ENCODE measurements at places on chromosomes 6 and 20.

- DNase-seq = no peak
Observed at GRCh38 chr20:1800180-1800579, 95.0 kb upstream of the SIRPA start.

GRCh38 chr20:30922129-30922528 is 335.3 kb upstream of the DEFB115 start:
- DNase-seq = no peak

DNA sequence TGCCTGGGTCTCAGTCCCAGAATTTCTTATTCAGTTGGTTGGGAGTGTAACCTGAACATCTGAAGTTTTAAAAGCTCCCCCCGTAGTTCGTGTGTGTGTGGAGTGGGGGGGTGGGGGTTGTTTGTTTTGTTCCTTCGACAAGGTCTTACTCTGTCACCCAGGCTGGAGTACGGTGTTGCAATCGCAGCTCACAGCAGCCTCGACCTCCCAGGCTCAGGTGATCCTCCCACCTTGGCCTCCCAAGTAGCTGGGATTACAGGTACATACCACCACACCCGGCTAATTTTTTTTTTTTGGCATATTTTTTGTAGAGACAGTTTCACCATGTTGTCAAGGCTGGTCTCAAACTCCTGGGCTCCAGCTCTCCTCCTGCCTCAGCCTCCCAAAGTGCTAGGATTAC is 3.1 kb downstream of the CCM2L start:
- DNase-seq = no peak

GRCh38 chr6:4603856-4604369 is 172.3 kb upstream of the CDYL start:
- DNase-seq = no peak

GRCh38 chr20:60286764-60287163 is 328.5 kb downstream of the CDH26 start:
- no peak for DNase-seq

DNA sequence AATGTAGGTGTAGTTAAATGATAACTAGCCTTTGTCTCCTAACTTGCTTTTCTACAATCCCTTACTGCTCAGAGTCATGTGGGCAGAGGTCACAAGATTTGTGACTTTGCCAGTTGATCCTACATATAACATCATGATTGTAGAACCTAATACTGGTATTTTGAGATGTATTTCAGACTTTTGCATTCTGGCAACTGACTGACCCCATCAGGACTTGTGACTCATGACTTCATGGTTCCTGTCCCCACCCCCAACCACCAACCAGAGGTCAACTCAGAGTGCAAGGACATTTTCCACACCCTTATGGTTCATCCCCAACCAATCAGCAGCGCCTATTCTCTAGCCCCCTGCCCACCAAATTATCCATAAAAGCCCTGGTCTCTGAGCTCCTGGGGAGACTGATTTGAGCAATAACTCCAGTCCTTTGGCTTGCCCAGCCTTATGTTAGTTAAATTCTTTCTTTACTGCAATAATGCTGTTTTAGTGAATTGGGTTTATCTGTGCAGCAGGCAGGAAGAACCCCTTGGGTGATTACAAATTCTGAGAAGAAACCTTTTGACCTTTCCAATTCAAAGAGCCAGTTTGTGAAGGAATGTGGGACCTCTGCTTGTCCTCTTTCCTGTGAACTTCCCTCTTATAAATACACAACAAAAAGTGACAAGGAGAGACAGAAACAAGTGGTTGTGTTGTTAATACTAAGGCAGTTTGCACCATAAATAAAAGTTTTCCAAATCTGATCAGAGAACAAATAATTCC is 588.7 kb downstream of the UTRN start:
- no peak for DNase-seq

DNA sequence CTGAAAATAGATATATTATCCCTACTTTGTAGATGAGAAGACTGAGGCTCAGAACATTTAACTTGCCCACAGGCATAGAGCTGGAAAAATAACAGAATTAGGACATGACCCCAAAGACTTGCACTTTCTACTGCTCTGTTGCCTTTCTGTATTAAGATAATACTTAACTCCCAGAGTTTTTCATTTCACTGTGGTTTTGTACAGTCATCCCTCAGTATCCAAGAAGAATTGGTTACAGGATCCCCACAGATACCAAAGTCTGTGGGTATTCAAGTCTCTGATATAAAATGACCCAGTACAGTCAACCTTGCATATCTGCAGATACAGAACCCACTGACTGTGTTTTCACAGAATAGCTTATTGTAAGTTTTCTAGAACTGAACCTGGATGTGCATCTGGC is 16.8 kb downstream of the MRS2 start:
- DNase-seq = no peak

DNA sequence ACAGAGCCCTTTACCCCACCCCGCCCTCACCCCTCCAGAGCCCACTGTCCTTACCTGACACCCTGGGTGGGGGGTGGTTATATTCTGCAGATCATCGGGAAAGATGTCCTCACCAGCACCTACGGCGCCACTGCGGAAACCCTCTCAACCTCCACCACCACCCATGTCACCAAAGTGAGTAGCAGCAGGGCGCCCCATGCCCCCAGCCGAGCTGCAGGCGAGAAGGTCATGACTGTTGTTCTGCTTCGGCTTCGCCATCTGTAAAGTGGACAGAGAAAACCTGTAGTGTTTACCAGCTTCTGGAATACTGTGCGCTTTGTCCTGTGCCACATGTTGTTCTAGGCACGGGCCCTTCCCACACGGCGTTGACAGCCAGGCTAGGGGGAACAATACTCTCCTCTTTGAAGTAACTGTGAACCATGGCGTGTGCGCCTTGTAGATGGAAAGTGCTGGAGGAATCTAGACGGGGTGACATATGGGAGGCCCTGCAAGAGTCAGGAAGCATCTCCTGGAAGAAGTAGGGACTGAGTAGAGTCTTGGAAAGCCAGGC is 16.5 kb upstream of the AAR2 start:
- no peak for DNase-seq

DNA sequence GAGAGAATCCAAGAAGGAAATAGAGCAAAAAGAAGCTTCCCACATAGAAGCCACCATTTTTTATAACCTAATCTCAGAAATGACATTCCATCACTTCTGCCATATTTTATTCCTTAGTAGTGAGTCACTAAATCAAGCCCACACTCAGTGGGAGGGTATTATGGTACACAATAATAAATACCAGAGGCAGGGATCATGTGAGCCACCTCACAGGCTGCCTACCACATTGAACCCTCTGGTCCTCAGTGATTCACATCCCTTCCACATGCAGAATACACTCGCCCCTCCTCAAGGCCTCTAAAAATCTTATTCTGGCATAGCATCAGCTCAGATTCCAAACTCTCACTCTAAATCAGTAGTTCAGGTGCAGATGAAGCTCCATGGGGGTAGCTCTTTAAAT is 49.4 kb downstream of the TMC2 start:
- peak; percentile 19 for DNase-seq

GRCh38 chr20:19022118-19022575 is 190.3 kb upstream of the SLC24A3 start:
- no peak for DNase-seq

GRCh38 chr6:117933471-117933870 is 26.4 kb downstream of the SLC35F1 start:
- no peak for DNase-seq

GRCh38 chr6:115190534-115190933 is 847.7 kb upstream of the HS3ST5 start:
- no peak for DNase-seq

DNA sequence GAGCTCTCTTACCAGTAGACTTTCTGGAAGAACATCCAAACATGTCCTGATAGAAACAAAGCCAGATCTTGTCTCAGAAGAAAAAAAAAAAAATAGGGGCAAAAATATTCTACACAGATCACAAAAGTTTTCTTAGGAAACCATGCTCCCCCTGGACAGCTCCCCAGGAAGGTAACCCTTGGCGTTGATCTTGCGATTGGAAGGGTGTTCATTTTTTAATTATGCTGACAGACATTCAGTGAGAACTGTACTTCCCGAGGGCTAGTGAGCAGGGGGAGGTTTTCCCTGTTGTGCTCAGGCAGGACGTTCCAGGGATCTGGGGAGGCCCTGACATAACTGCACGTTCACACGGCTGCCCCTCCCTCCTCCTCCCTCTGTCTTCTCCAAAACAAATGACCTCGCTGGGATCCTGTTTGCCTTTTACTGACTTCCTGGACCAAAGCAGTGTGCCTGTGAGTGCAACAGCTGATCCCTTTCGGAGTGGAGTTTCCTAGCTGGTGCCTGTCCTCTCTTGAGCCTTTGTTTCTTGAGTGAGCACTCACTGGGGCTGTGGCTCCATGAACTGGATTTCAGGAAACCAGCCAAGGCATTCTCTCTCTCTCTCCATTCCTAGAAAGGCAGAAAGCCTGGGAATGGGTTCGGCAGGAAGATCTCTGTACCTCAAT is 46.7 kb downstream of the MARCKS start:
- DNase-seq = no peak

- no peak for DNase-seq
Observed at GRCh38 chr6:82277686-82278085, 30.1 kb upstream of the IBTK start.

GRCh38 chr6:130018292-130018743 is at the start of gene L3MBTL3:
L3MBTL3 (plus strand) TSS chr6:130018581; CDS start chr6:130042700, 24,119 bp downstream.
- peak; percentile 62 for DNase-seq

DNA sequence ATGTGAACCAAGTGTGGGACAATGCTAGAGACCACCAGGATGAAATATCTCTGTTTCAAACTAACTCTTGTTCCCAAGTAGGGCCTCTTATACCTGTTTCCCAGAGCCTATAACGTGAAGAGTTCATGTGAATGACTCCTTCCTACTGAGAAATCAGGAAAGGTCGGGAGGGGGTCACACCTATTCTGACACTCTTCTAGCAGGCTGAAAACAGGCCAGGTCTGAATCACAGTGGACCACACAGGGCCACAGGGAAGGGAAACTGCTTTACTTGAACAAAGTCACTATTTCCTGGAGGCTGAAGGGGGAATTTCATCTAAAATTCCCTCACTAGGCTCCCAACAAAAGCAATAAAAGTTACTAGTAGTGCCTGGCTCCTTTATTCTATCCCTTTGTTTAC is 88.4 kb upstream of the BMP2 start:
- no peak for DNase-seq

DNA sequence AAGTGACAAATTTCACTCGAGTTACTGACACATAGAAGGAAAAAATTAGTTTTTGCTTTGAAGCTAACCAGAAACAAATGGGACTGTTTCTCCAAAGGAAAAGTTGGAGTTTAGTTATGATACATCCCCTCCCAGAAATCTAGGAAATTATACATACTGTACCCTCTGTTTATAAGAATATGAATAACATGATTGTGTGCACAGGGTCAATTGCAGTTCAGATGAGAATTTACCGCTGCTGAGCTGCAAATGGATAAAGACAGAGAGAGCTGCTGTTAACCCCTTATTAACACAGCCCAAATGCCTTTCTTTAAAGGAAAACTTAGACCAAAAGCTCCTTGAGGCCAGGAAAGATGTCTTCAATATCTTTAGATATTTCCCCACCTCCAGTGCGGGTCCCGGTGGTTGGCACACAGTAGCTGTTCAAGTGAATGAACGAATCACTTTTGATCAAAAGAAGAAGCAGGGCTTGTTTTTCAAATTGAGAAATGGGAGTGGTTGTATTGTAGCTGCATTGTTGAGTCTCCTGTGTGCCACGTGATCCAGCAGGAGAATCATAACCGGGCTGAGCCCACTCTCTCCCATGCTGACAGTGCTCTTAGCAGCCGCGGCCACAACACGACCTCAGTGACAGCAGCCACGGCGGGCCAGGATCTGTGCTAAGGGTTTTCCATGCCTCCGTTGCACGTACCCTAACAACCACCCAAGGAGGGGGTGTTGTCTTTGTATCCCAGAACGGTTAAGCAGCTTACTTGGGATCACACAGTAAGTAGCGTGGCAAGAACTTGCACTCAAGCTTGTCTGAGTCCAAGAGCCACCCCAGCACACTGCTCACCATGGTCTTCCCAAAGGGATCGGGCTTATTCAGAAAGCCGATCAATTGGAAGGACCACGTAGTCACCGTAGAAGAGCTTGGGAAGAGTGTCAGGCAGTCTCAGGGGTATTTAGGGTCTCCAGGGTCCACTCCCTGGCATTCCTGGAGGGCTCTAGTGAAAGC is 53.5 kb upstream of the BMP6 start:
- DNase-seq = no peak

GRCh38 chr6:149140137-149140909 is 177.2 kb upstream of the TAB2 start:
- no peak for DNase-seq

GRCh38 chr6:147392917-147393625 is 115.4 kb upstream of the SAMD5 start:
- no peak for DNase-seq

GRCh38 chr20:4604580-4604979 is 117.1 kb upstream of the PRND start:
- DNase-seq = no peak

DNA sequence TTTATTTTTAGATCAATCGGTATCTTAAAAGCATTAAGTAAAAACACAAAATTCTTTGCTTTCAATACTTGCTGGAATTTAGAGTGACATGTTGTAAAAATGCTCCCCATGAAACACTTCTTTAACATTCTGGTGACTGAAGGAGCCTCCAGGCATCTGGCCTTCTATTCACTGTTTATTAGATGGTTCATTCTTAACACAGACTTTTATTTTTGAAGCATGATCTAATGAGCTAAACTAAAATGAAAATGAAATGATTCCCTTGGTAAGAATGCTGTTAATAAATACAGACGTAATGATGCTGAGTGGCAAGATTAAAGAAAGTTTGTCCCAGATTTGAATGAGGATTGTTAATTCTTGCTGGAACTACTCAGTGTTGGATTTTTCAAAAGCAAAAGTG is 698.4 kb downstream of the TENT5A start:
- DNase-seq = no peak

- no peak for DNase-seq
Observed at GRCh38 chr20:58072695-58073671, 155.5 kb downstream of the ANKRD60 start.

- DNase-seq = no peak
Observed at GRCh38 chr20:61455508-61456215, 203.6 kb downstream of the CDH4 start.

GRCh38 chr20:51043811-51044210 is 20.9 kb upstream of the KCNG1 start:
- no peak for DNase-seq

GRCh38 chr6:159713984-159714383 is 13.3 kb upstream of the WTAP start:
- DNase-seq = no peak

GRCh38 chr6:143629104-143630080 is 48.4 kb upstream of the PHACTR2 start:
- no peak for DNase-seq

DNA sequence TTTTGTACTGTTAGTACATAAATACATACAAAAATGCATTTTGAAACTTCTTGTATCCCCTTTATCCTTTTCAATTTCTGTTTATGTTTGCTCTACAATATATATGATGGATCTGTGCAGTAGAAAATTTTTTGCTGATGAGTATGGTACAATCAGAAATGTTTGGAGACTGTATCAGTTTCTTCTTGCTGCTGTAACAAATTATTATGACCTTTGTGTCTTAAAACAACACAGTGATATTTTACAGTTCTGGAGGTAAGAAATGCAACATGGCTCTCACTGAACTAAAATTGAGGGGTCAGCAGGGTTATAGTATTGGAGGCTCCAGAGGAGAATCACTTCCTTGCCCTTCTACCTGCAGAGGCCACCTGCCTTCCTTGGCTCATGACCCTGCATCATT is 184.4 kb downstream of the EYA2 start:
- DNase-seq = no peak
